ENCODE measurements at places on chromosomes 7 and 10.

- no peak for DNase-seq
These were observed 3.5 kb downstream of the EGFR start for GRCh38 chr7:55022002-55022985.

DNA sequence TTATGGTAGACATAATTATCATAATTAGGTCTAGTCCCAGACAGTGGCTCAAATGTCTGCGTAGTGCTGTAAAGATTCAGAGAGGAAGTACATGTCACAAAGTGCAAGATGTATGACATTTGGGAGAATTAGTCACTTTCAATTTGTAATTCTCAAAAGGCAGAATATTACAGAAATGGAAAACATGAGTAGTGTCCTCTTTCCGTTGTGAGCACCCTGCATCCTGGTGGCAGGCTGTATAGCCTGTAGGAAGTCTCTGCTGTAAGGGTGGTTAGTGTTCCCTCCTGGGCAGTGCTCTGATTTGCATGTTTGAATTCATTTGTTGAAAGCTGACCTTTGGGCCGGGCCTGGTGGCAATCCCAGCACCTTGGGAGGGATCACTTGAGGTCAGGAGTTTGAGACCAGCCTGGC is 17.0 kb downstream of the CDK14 start:
- no peak for DNase-seq

GRCh38 chr10:113001599-113002448 is 51.8 kb downstream of the TCF7L2 start:
- no peak for DNase-seq

GRCh38 chr10:1074052-1074747 is 18.0 kb downstream of the WDR37 start:
- no peak for DNase-seq

- DNase-seq, result no peak
These were observed 93.3 kb upstream of the ELMO1 start for GRCh38 chr7:37541810-37542443.

GRCh38 chr10:3090914-3091787 is 23.8 kb downstream of the PFKP start:
- DNase-seq, result no peak

DNA sequence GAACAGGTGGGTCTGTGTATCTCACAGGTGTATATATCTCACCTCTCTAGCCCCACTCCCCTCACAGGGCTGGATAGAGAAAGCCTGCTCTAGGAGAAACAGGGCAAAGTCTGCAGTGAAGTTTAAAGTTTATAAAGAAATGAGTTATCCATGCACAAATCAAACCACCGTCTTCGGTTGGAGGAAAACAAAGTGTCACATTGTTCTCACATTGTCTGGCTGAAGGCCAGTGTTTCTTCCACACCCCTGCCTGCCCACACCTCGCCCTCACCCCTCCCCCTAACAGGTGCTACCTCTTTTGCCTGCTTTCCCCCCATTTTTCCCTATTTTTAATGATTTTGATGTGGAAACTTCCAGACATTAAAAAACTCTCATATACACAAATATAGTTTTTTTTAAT is 25.8 kb downstream of the AQP1 start:
- no peak for DNase-seq

DNA sequence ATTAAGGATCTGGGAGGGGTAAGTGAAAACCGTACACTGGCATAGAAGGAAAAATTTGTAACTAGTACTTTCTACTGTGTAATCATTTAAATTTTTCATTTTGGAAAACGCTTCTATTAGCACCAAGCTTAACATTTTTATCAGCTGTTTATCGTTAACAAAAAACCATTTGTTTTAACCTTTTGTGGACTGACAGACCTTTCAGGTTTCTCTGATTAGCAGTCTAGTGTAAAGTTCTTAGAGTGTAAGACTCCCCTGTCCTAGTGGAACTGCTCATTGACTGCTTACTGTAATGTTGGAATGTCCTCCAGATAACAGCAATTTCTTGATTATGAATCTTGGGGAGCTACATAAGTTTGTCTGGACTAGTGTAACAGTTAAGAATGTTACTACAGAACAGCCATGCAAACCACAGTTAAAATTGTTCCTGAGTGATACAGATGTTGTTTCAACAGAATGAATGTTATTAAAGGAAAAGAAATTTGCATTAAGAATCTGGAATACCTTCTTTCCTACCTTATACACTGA is 2.0 kb downstream of the DBF4 start:
- DNase-seq, result no peak

DNA sequence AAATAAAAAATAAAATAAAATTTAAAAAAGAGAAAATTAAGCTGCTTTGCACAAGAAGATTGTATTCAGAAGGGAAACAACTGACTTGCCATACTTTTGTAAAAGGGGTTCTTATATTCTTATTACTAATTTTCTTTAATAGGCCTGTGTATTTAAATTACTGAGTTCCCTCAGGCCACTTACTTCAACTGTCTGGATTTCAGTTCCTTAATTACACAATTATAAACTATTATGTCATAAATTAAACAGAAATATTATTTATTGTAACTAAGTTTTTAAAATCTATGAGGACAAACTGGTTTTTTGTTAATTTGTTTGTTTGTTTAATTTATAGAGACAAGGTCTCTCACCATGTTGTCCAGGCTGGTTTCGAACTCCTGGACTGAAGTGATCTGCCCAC is 22.4 kb upstream of the MICU1 start:
- no peak for DNase-seq

DNA sequence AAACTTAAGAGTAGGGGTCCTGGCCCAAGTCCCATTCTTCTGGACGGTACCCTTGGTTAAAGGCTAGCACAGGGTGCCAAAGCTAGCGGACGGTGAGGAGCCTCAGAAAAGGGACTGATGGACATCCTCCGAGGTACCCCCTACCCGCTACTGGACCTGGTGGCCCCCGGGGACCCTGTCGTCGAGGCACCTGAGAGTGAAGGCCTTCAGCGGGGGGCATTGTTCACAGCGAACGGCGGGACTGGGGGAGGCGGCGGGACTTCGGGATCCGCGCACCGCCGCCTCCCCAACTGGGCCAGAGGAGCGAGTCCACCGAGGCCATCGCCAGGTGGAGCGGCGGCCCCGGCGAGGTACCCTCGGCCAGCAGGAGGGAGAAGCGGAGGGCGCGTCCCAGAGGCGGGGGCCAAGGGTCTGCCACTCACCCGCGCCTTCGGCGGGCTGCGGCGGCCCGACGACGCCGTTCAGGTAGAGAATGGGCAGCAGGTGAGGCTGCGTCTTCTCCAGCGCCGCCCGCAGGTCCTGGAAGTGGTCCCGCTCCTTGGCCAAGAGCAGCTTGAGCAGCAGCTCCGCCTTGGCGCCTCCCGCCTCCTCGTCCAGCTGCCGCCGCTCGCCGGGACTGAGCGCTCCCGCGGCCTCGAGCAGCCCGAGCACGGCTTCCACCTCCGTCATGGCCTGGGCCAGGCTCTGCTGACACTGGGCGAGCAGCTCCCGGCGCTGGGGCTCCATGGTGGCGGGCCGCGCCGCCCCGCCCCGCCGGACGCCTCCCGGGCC is 575 bp downstream of the DLG5 start:
- DNase-seq, result no peak

DNA sequence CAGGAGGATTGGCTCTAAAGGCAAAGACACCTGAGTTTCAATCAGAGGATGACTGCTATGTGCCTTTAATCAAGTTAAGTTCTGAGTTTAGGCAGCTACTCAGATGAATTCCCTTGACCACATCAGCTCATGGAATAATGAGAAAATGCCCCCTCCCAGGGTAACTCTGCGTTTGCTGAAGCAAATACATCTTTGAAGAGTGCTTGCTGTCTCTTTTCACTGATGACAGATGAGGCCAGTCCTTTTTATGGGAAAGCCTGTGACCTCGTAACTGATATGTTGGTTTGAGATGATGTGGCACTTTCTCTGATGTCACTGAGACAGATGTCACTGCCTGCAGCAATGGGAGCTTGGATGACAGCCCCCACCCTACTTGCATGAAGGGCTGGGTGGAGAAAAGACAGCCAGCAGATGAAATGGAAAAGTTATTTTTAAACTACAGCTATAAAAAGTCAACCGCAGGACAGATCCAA is 43.7 kb upstream of the DGKI start:
- DNase-seq, result no peak

DNA sequence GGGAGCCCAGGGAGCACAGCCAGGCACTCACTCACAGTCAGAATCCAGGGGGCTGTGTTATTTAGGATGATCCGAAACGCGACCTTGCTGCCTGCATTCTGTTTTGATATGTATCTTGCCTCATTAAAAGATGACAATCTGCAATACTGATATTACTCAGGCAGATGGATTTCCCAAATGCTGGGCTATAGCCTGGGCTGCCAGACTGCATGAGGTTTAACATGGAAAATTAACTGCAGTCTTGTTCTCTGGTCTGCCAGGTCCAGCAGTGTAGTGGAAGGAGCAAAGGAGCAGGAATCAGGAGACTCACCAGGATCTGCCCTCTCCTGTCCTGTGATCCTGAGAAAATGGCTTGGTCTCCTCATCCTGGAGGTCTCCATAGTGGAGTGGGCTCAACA is 258.1 kb downstream of the PAXIP1 start:
- DNase-seq, result no peak

DNA sequence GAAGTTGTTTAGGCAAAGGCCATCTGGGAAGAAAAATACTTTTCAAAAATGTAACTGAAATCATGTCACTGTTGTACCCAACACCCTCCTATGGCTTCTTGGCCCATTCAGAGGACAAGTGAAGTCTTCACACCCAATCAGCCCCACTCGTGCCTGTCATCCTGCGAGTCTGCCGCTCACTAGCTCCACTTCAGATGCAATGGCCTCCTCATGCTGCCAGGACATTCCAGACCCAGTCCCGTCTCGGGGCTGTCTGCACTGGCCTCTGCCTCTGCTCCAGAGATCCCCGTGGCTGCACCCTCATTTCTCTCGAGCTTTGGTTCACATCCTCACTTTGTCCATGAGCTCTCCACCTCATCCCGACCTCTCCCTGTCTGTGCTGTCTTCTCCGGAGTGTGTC is 227.1 kb downstream of the KCNMA1 start:
- DNase-seq, result no peak

DNA sequence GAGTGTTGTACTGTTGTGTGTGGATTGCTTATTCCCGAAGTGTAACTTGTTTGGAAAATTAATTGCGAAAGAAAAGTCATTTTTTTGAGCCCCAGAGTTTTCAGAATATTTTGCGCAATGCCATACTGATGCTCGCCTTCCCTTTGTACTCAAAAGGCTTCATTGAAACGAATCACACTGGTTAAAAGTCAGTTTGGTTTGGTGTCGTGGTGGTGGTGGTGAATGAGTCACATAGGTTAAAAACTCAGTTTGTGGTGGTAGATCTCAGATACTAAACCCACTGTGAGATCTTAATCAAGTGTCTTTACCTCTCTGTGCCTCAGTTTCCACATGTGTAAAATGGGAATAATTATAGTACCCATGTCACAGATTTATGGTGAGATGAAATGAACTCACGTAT is 61.1 kb upstream of the IL6 start:
- DNase-seq, result no peak

DNA sequence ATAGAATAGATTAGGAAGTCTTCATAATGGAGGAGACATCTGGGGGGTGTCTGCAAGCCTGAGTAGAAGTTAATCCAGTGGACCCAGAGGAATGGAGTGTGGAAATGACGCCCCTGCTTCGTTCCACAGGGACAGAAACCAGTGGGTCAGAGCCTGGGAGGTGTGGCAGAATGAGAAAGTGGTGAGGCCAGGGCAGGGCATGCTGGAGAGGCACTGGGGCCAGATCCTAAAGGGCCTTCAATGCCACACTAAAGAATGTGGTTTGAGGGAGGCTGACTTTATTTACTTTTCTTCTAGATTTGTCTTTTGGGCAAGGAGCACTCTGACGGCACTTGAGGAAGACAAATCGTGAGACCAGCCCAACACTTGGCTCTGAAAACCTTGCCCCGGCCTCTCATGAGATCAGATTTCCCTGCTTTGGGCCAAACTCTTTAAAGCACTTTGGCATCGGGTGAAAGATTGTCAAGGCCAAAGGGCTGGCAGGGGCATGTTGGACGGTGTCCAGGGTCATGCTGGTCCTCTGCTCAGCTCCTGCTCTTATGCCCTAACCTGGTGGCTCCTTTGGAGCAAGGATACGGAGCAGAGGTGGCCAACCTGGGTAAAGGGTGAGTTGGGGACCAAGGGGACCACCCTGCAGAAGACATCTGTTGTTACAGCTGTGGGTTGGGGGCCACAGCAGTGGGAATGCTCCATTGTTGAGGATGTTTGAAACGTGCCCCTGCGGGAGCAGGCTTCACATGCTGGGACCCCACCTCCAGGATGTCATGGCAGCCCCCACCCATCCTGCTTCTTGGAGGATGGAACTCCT is 157.0 kb upstream of the ZMIZ1 start:
- DNase-seq, result no peak

DNA sequence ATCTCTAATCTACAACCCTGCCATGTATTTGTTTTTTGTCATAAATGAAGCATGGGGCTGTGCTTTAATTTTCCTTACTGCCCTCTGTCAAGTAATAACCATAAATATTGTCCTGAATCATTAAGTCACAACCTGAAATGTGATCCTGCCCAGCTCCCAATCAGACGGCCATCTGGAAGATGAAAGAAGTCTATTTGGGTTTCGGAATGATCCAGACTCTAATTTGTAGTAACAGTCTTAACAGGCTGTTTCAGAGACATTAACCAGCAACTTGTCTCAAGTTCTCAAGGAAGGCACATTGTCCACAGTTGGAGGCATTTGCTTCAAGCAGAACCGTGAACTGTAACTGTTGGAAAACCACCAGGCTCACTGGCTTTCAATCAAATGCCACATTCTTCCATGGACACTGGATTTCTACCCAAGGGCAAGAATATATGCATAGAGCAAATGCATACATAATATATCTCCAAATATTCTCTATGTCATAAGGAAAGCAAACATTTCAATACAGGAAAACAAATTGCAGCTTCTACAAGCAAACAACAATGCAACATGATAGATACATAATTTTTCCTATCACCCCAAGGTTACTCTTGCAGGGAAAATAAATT is 405.2 kb upstream of the NPVF start:
- DNase-seq, result no peak

DNA sequence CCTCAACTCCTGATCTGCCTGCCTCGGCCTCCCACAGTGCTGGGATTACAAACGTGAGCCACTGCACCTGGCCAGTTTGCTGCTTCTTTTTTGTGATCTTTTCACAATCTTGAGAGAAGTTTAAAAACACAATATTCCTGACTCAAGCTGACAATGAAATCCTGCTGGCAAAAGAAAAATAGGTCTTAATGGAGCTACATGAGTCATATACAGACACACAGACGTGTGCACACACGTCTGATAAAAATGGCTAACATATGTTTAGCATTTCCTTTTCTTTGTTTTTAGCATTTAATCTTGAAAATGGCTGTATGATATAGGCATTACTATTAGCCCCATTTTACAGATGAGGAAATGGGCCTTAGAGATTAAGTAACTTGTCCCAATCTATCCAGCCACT is 29.4 kb upstream of the RAB18 start:
- DNase-seq, result no peak

GRCh38 chr7:135337506-135337905 is 103.9 kb downstream of the STRA8 start:
- no peak for DNase-seq
